T-cell (primary cell): ENCODE measurements at places on chromosomes 2 and 18.

- no peak for DNase-seq
These were observed 56.2 kb downstream of the BCL2L11 start for GRCh38 chr2:111176867-111177266.

- DNase-seq: no peak
These were observed 82.6 kb downstream of the AGAP1 start for GRCh38 chr2:235576337-235576910.

- no peak for DNase-seq
These were observed 17.2 kb upstream of the SDC1 start for GRCh38 chr2:20241973-20242726.

GRCh38 chr18:46419391-46420141, 237.5 kb downstream of the LOXHD1 start:
- DNase-seq: no peak

DNA sequence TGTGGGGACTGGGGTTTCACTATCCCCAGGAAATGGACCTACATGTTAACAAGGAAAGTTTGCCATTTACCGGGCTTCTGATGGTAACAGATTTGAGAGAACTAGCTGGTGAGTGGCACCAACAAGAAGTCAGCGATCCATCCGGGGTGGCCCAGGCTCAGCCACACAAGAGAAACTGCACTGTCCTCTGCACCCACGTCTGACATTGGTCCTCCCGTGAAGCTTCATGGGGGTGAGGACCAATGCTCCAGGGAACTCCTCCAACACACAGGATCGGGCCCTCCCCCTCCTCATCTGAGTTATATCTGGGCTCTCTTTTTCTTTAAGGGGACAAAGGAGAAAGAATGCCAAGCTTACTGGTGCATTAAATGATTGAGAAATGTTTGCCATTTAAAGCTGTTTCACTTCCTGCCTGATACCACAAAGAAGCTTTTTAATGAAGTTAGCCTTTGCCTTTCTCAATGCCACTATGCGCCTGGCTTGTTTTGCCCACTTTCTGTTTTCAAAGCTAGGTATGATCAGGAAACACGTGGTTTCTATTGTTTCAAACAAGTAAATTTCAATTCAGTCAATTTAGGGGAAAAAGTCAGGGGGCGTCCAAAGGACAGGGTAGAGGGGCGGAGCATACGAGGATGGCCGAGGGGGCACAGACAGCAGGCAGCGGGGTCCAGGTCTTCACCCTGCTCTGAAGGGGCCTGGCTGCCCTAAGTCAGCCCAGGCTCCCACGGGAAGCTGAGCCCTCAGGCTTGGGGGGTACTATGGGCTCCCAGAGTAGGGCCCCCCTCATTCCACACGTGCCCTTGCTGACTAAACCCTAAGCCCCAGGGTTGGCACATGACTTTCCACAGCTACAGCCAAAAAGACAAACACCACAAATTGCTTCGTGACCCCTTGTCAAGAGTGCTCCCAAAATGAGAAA, 204.0 kb upstream of the ID2 start:
- DNase-seq: no peak

DNA sequence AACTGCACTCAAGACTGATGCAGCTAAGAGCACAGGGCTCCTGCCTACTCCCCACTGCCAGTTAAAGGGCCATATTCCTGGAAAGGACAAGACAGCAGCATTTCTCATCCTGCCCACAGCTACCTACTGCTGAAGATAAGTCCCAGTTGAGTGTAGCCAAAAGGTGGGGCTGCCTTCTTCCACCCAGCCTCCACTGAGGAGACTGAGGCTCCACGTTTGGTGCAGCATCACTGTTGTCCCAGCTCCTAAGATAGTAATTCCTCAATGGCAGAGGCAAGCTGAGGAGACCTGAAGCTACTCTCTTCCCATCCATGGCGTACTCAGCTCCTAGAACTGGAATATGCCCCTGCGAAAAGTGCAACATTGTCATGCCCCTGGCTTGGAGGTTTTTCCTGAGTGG, 149.7 kb downstream of the TRABD2A start:
- no peak for DNase-seq

- DNase-seq: no peak
These were observed 43.9 kb downstream of the MEIS1 start for GRCh38 chr2:66478731-66479316.

DNA sequence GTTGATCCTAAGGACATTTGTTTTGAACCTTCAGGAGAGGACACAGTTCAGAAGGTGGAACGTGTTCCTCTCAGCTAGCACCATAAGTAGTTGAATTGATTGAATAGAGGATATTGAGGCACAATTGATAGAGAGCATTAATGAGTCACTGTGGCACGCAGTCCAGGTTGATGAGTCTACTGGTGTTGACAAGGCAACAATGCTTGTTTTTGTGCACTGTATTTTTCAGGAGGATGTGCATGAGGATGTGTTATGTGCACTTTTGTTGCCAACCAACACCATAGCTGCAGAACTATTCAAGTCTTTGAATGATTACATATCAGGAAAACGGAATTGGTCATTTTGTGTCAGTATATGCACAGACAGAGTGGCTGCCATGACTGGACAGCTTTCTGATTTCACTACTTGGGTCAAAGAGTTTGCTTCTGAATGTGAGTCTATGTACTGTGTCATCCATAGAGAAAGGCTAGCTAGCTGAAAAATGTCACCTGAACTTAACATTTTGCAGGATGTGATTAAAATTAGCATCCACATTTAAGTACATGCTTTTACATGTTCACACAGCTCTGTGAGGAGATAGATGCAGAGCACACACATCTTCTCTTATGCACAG, 140.1 kb upstream of the B3GNT2 start:
- DNase-seq: no peak

DNA sequence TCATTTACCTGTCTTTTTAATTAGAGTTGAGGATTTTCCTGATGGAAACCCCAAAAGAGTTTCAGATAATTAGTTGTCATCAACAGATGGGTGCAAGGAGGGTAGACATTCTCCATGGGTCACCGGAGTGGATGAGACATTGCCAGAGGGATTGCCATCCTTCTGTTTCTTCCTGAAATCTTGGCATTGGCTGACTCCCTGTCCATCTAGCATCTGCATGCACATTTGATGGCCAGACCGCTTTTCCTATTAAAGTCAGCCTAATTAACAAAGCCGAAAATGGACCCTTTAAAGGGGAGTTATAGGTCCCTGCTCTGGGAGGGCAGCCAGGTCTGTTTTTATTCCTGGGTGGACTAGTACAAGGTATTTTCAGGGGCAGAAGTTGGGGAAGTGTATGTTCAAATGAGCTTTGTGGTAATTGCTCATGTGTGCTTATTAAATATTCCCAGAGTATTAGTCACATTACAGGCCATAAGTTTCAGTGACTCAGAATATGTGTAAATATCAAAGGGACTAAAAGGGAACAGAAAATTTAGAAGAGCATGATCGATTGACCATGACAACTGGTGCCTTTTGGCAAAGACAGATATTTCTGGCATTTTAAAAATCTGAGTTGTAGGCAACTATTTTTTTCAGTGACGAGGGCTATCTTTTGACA, 209.8 kb downstream of the PHLPP1 start:
- DNase-seq: no peak

DNA sequence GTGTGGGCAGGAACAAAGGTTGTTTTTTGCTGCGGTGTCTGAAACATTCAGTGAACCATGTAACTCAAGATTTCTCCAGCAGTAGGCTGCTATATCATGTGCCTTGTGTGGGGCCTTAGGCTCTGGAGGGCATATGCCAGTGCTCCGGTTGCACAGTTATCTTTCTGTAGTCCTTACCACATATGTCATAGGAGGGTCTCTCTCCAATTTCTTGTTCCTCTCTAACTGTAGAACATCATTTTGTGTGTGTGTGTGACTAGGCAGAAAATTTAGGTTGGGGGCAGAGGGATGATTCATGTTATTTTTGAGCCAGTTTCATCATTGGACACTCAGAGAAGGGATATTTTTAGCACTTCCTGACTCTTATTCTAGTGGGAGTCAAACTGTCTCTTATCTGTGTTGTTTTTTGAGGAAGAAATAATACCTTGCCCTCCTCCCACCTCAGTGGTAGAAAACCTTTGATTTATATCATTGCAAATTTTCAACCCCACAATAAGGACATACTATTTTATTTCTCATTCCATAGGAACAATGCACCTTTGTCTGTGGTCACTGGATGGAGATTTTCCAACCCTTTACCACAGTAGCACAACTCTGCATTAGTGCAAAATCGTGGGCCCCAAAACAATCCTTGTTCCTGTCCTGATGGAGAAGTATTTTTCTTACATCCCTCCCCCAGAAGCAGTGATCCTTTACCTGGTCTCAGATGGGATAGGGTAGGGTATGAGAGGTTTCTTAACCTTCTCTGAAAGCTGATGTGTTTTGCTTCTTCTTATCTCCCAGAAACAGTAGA, 113.9 kb downstream of the CCDC74A start:
- DNase-seq: no peak

DNA sequence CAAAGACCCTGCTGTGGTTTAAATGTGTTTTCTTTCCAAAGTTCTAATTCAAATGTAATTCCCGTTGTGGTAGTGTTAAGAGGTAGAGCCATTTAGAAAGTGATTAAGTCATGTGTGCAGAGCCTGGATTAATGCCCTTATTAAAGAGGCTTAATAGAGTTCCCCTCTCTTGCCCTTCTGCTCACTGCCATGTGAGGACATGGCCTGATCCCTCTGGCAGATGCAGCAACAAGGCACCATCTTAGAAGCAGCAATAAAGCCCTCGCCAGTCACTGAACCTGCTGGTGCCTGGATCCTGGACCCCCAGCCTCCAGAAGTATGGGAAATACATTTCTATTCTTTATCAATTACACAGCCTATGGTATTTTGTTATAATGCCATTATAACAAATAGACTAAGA, 485.2 kb downstream of the DCDC2C start:
- DNase-seq: no peak

DNA sequence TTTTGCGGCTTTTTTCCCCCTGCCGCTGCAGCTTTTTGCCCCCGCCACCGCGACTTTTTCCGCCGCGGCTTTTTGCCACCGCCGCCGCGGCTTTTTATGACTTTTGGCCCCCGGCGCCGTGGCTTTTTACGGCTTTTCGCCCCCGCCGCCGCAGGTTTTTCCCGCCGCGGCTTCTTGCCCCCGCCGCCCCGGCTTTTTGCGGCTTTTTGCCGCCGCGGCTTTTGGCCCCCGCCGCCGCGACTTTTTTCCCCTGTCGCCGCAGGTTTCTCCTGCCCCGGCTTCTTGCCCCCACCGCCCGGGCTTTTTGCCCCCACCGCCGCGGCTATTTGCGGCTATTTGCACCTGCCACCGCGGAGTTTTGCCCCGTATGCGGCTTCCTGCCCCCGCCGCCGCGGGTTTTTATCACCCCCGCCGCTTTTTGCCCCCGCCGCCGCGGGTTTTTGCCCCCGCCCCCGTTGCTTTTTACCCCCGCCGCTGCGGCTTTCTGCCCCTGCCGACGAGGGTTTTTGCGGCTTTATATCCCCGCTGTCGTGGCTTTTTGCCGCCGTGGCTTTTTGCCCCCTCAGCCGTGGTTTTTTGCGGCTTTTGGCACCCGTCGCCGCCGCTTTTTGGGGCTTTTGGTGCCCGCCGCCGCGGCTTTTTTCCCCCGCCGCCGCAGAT, 2750.9 kb downstream of the RPIA start:
- no peak for DNase-seq

GRCh38 chr18:7084080-7085065, 33.2 kb downstream of the LAMA1 start:
- no peak for DNase-seq
